ENCODE measurements at places on chromosomes 5 and 9.

DNA sequence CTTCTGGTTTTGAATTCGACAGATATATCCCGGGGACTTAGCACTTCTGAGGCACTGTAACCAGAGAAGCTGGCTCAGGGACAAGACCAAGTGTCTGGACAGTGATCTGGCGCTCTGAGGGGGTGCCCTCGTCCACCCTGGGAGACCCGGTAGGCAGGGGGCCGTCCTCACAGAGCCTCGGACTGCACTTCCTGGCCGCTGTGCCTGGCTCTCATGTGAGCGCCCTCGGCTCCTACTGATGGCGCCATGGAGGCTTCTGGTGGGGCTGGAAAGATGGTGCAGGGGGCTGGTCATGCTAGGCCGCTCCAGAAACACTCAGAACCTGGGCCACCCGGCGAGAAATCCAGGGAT lies 18.8 kb upstream of the SLC6A3 start:
- no peak for DNase-seq

GRCh38 chr5:151060742-151061141 lies 20.1 kb downstream of the TNIP1 start:
- DNase-seq = no peak

DNA sequence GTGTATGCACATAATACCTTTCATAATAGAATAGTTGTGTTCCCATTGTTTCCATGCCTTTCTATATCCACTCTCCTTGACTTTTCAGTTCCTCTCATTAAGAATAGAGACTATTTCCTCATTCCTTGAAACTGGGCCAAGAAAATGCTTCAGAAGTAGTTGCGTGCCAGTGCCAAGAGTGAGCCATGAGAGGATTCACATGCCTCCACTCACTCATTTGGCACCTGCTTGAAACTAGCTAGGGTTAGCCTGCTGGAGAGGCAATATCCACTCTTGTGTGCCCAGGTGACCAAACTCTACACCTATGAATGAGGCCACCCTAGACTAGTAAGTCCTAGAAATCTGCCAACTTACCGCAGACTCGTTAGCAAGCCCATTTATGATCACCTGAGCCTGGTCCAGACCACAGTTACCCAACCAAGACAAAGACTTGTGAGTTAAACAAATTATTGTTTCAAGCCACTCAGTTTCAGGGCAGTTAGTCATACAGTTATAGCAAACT lies 276.3 kb downstream of the EPB41L4A start:
- peak; percentile 59 for DNase-seq

DNA sequence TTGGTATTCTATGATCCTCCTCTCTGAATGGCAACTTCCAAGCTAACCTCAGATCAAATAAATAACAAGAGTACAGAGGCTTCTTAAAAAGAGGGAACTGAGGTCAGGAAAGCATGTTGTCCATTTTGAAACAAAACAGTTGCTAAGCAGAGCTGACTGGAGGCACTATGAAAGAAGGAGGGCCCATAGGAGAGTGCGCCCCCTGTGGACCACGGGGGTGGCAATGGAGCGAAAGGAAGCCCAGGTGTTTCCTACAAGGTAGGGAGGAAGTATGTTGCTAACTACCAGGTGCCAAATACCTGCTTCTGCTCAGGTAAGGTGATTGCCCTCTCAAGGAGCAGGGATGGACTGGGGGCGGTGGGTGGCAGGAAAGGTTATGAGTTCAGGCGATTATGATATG lies 101.8 kb upstream of the MAST4 start:
- no peak for DNase-seq

GRCh38 chr5:127601111-127601510 lies 47.8 kb upstream of the CTXN3 start:
- no peak for DNase-seq

DNA sequence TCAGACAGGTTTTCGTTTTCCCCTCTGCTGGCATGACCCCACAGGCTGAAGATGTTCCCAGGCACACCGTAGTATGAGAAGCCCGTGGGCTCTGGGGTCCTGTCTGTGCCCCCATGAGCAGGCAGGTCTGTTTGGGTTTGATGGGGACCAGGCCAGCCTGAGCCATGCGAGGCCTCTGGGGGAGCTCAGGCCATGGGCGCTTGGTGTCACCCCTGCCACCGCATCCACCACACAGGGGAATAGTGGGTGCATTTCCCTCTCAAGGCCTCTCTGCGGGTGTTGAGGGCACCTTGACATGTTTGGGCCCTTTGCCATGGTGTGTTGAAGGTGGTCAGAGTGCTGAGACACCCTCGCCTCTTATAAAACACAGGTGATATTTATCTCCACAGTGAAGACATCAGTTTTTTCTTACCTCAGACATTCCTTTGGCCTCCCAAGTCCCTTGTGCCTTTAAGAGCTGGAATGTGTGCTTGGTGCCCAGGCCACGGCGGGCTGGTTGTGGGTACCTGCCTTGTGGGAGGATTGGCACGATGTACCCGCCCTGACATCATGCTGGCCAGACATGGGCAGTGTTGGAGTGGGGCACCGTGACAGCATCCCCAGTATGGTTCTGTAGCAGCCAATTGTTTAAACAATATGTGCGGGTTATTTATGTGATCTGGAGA lies 68.3 kb downstream of the WNK2 start:
- DNase-seq = no peak

Measured in fibroblast of gingiva (primary cell).